ENCODE measurements at places on chromosomes 6 and 20.

DNA sequence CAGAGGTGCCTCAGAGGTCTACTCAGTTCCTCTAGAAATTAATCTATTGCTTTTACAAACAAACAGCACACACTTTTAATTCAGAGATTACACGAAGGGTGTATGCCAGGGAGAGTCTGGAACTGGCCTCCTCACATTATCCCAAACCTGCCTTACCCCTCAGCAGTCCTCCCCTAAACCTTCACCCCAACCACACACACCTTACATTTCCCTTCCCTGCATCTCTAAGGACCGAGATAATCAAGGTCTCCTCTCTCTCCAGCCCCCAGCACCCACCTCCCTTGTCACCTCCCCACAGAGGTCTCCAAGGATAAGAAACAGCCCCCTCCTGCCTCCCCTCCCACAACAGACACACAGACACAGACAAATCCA is 6.1 kb downstream of the HLA-DRB1 start:
- DNase-seq, result no peak

GRCh38 chr6:26311385-26312095 is 53.5 kb upstream of the BTN3A2 start:
- DNase-seq, result peak; percentile 44

DNA sequence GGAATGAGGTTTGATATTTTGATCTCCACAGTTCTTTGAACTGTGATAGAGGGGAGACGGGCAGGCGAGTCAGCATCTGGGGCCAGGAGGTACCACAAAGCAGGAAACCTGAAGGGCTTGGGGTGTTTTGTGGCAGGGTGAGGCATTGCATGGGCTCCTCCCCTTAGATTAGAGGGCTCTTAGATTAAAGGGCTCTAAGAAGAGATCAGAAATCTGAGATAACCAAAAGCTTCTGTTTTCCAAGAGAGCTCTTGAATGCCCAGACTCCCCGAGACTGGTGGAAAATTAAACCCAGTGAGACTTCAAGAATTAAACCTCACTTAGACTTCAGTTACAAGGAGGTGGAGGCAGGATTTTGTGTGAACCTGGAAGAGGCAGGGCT is 2.4 kb upstream of the GPX5 start:
- DNase-seq, result peak; percentile 29

GRCh38 chr20:10837901-10838300 is 164.1 kb upstream of the JAG1 start:
- DNase-seq, result no peak

GRCh38 chr6:44742828-44743372 is 355.4 kb downstream of the CDC5L start:
- no peak for DNase-seq

DNA sequence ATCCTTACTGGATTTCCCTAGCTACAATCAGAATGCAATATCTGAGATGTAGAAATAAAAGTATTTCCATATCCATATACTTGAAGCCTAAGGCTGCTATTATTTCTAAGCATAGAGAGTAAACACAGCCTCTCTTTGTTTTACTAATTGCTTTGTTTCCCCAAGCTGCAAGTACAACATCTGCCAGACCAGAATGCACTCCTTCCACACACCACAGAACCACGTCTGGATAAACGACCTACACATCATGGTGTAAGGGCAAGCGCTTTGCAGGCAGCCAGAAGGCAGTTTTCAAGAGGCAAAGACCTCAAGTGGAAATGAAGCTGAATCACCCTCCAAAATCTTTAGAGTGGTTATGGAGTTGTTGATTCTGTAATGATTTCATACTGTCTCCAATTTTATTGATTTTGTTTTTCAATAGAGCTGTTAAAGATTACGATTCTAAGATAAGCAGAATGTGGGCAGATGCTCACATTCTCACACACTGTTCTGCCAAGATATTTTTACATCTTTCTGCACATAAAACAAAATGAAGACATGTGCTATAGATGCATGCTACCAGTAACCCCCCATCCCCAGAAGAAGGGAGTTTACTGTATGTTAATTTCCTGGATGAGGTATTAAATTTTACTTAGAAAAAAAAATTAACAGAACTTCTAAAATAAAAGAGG is 88.8 kb downstream of the THEMIS start:
- DNase-seq, result no peak

DNA sequence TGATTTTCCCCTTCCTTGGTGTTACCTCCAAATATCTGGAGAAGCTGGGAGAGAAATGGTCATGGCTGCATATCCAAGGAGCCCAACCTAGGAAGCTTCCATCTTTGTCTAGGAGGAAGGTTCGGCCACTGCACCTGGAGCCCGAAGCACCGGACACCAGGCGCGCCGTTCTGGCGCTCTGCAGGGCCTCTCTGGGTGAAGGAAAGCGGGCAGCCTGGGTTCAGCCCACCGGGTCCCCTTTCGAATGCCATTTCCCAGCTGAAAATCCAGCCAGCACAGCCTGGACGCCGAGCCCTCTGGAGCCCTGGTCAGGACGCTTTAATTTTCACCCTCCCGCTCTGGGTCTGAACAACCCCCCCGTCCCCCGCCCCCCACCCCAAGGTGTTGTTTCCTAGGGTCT is 1.2 kb downstream of the LINC00237 start:
- DNase-seq, result no peak

DNA sequence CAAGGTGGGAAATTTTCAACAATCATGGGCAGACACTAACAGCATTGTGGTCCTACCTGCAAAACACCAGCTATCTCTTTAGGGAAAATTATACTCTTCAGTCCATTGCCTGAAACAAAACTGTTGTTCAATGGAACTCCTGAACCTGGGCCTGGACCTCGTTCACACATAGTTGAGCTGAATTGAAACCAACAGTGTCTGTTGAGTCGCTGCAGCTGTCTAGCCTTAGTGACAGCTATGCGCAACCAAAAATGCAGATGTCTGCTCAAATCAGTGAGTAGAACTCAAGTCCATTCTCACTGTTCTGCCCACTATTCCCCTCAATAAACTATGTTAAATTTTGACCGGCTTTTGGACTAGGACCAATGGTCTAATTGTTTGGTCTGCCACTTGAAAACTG is 286.2 kb downstream of the TFAP2A start:
- no peak for DNase-seq

- no peak for DNase-seq
Observed at GRCh38 chr20:56353356-56353755, 5.4 kb upstream of the FAM210B start.

GRCh38 chr6:36912586-36912985 is 26.8 kb downstream of the C6orf89 start:
- peak; percentile 65 for DNase-seq

GRCh38 chr20:52131048-52131643 is 60.4 kb downstream of the ZFP64 start:
- no peak for DNase-seq

DNA sequence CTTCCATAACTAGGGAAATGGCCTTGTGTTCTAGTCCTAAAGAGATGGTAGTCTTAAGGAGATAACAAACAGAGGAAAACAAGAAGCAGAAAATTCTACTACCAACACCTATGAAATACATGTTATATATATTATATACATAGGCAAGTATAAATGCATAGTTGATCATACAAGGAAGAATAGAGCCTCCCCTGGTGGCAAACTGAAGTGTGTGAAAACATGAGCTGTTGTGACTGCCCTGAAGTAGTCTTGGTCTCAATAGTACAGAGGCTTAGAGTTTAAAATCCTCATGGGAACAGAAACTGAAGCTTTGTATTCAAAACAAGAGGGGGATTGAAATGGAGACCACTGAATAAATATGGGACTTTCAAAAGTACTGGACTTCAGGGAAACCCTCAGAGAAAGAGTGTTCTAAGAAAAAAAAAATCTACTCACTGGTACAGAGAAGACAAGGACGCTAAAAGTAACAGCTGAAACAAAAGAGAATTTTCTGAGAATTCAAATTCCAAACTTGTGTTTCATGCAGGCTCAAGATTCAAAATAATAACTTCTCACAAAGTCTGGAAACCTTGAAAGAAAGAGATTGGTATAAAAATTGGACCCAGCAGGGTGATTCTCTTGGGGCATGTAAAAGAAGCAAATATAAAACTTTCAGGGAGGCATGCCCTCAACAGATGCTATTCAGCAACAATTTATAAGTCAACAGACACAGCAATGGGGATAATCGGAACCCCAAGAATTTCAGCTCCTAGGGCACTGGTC is 59.7 kb upstream of the SAMD3 start:
- peak; percentile 7 for DNase-seq

DNA sequence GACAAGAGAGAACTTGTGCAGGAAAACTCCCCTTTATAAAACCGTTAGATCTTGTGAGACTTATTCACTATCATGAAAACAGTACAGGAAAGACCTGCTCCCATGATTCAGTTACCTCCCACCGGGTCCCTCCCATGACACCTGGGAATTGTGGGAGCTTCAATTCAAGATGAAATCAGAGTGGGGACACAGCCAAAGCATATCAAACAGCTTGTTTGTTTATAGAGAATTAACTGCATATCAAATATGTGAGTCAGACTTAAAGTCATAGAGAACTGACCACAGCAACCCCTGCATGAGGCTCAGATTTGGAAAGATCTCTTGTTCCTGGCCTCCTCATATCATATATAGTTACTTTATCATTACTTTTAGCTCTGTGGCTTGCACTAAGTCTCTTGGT is 29.1 kb upstream of the HDAC2 start:
- no peak for DNase-seq

DNA sequence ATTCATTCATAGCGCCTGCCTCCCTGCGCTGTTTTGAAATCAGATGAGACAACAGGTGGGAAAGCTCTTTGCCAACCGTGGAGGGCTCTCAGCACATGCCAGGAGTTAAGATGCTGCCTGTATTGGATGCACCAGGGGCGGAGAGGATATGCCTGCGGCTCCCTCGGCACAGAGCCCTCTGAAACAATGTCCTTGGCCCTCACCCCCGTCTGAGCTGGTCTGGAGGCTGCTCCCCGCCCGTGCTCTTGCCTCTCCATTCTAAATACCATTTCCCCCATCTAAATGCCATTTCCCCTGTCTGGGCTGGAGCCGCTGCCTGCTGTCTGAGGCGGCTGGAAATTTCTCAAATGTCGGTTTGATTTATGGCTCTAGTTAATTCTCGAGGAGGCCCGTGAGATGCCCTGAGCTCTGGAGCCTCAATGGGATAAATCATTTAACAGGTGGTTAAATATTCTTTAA is 50.8 kb upstream of the MLN start:
- no peak for DNase-seq

- DNase-seq, result peak; percentile 9
Observed at GRCh38 chr20:59598625-59599310, 5.6 kb upstream of the PHACTR3 start.

GRCh38 chr20:25204550-25205276 is 9.2 kb downstream of the ENTPD6 start:
- DNase-seq, result no peak

GRCh38 chr6:15401120-15401519 is 155.3 kb downstream of the JARID2 start:
- no peak for DNase-seq

DNA sequence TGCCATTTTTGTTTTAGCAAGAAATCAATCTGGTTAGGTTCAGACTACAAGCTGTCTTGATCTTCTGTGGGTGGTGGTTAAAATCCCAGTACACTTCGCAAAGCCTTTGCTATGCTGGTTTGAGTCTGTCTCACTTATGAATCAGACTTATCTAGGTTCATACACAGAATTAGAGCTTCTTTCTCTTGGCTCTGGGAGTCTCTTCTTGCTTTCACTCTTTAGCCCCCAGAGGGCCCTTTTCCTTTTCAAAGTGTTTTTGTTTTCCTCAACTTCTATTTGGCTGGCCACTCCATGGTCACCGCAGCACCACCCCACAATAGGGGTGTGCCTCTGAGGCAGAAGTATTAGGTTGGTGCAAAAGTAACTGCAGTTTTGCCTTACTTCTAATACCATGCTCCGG is 21.3 kb downstream of the ECI2 start:
- no peak for DNase-seq

GRCh38 chr6:91664327-91664959 is 1077.6 kb upstream of the MAP3K7 start:
- no peak for DNase-seq

GRCh38 chr20:16314748-16315159 is 258.5 kb downstream of the KIF16B start:
- no peak for DNase-seq

- no peak for DNase-seq
Observed at GRCh38 chr6:139166238-139166955, 31.5 kb downstream of the HECA start.

DNA sequence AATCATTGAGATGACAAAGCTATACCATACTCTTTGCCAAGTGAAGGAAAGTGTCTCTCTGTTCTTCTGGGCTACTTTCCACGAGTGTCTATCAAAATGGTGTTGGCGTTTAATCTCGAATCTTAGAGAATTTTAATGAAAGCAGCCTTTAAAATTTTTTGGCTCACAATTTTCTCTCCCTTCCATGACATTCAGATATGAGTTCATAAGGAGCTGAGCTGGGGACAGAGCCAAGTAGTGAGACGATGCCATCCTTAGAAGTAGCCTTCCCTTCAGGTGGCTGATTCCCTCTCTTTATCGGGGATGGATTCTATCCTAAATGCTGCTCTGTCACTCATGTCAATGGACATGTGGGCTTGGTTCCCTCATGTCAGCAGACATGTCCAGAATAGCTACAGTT is 132.8 kb downstream of the GRM1 start:
- DNase-seq, result no peak

DNA sequence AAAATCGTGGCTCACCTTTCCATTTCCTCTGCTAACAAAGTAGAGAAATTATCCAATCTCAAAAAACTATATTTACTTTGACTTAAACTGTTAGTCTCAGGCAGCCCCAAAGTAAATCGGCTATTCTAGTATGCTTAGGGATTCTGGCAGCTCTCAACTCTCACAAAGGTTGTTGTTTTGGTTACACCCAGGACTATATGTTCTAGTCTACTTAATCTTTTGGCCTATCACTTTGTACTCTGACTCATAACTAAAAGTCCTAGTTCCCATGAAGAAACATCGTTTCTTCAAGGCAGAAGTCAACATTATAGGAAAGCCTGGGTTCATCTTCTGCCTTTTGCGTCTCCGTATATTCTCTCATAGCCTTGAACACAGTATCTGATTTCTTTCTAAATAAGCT is 42.3 kb downstream of the MYLK4 start:
- no peak for DNase-seq
